Stimulated activated CD4-positive, alpha-beta T cell treated with anti-CD3 and anti-CD28 coated beads, Interleukin-4, amount 100 ng/mL, for 4 hours (primary cell): ENCODE measurements at places on chromosomes 13 and 19.

DNA sequence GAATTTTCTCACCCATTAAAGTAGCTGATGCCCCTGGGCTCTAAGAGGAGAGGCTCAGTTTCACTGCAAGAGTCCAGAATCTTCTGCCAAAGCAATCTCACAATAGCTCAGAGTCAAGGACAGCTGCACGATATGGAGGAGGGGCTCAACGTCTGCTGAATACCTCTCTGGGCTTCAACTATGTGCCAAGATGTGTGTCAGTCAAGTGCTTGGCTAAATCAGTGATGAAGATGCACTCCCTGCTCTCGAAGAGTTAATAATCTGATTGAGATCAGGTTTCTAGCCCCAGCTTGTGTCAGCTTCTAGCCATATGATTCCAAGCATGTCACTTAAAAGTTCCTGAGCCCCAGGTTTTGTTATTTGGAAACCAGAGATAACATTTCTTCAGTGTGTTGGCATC lies 46.8 kb downstream of the KLF12 start:
- DNase-seq: no peak

DNA sequence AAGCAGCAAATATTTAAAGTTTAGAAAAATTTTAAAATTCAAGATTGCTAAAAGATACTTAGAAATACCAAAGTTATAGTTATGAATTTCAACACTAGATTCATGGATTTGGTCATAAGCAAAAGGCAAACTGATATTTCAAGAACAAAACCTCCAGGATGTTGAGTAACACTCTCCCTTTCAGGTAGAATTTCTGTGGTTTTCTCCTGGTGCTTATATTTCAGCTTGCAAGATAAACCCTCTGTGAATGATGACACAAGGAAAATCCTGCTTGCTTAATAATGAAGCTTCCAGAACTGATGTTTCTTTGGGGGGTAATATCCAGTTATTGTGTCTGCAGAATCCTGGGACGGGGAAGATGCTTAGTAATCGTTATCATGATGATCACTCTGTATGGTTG lies 320.3 kb upstream of the EDNRB start:
- DNase-seq: no peak

DNA sequence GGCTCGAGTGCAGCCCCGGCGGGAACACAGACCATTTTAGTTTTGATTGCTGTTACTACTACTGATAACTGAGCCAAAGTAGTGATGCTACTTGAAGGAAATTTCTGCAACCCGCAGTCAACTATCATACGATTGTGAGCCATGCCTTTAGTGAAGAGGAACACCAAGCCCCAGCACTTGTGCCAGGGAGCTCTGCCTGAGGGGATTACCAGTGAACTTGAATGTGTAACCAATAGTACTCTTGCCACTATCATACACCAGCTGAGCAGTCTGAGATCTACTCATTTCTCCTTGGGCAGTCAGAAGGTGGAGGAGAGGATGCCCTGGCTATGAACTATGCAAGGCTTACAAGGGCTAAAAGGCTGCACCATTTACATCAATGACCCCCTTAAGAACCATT lies 49.0 kb upstream of the N4BP2L1 start:
- DNase-seq: no peak

DNA sequence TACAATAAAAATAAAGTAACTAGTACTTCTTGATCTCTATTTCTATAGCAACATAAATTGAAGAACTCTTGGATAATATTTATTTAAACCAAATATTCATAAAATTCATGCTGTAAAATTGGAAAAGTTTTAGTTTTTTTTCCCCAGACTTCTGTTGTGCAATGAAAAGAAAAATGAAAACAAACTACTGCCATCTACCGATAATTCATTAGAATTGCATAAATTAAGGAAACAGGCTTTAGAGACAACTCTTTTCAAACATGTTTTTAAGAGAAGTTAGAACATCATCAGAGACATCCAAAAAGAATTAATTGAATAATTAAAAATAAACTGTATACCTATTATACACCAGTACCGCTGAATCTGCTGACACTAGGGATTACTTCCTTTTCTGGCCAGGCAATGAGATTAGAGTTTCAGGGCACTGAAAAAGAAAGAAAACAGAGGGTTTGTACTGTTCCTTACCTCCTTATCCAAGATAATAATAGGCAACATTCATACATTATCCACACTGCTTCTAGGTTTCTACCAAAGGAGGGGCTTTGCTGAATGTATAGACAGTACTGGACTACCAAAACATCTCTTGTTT lies 4.9 kb downstream of the CCDC122 start:
- DNase-seq: no peak

- no peak for DNase-seq
Observed at GRCh38 chr19:35310811-35311465, 18.0 kb upstream of the CD22 start.

GRCh38 chr19:871446-872265 lies 12.2 kb downstream of the CFD start:
- peak; percentile 17 for DNase-seq

- DNase-seq: no peak
Observed at GRCh38 chr13:112868308-112868707, 100.7 kb upstream of the MCF2L start.

DNA sequence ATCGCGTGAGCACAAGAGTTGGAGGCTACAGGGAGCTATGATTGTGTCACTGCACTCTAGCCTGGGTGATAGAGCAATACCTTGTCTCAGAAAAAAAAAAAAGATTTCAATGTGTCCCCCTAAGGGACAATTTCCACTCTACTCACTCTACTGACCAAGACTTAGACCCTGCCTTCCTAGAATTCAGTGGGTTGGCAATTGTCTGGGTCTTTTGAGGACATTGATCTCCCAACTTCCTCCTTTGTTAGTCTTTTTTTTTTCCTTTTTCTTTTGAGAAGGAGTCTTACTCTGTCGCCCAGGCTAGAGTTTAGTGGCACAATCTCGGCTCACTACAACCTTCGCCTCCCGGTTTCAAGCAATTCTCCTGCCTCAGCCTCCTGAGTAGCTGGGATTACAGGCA lies 2.2 kb downstream of the SPTBN4 start:
- no peak for DNase-seq

DNA sequence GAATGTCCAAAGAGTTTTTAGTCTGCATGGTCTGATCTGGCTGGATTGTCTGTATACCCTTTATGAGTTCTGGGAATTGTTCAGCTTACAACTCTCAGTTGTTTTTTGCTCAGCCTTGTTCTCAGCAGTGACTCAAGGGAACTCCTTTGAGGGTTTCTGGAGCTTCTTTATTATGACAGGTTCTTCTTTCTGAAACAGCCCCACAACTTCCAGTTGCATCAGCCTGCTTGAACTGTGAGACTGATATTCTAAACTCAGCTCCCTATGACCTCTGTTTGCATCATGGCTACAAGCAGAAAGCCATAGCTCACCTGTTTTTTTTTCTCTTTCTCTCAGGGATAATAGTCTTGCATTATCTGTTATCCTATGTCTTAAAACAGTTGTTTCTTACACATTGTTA lies 85.0 kb downstream of the TDRD3 start:
- DNase-seq: no peak

DNA sequence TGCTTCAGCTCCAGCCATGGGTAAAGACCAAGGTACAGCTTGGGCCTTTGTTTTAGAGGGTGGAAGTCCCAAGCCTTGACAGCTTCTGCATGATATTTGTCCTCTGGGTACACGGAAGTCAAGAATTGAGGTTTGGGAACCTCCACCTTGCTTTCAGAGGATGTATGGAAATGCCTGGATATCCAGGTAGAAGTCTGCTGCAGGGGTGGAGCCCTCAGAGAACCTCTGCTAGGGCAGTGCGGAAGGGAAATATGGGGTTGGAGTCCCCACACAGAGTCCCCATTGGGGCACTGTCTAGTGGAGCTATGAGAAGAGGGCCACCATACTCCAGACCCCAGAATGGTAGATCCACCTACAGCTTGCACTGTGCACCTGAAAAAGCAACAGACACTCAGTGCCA lies 23.0 kb upstream of the MYO16 start:
- DNase-seq: no peak

DNA sequence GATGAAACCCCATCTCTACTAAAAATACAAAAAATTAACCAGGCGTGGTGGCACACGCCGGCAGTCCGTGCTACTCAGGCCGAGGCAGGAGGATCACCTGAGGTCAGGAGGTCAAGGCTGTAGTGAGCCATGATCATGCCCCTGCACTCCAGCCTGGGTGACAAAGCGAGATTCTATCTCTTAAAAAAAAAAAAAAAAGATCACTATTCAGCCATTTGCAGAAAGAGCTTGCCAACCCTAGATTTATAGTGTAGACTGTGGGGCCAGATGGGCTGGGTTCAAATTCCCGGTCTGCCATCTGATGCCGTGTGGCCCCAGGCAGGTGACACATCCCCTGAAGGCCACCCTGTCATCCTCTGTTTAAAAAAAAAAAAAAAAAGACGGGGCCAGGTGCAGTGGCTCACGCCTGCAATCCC lies 28.9 kb downstream of the SMIM24 start:
- no peak for DNase-seq

DNA sequence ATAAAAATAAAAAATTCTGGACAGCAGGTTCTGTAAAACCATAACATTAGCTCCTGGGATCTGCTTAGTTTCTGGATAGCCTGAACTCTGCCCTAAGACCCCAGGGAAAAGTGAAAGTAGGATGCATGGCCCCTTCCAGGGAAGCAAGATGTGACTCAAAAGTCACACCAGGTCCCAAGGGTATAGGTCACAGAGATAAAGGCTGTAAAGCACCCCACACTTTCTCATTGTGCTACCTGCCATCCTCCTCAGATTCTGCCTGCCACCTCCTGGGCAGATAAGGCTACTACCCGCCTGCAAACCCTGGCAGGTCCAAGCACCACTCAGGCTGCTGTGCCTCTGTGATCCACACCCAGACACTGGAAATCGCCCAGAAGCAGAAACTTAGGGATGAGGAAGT lies 20.6 kb downstream of the FFAR2 start:
- peak; percentile 54 for DNase-seq

- DNase-seq: no peak
Observed at GRCh38 chr19:18908917-18909619, 10.1 kb downstream of the COPE start.

DNA sequence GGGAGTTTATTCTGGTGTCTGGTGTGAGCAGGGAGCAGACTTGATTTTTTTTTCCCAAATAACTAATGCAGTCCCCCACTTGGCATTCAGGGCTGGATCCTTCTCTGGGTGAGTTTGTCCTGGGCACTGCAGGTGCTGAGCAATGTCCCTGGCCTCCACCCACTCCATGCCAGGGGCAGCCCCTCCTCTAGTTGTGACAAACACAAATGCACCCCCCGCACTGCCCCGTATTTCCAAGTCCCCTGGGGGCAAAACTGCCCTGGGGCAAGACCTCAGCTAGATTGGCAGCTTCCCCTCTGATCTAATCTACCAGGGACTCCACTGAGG lies 6.4 kb downstream of the MOB3A start:
- no peak for DNase-seq

DNA sequence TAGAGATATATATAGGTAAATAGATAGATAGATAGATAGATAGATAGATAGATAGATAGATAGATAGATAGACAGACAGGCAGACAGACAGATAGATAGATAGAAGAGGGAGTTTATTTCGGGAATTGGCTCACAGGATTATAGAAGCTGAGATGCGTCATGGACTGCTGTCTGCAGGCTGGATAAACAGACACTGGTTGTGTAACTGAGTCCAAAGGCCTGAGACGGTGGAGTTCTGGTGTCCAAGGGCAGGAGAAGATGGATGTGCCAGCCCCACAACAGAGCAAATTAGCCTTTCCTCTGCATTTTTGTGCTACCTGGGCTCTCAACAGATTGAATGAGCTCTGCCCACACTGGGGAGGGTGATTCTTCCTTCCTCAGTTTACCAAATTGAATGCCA lies 2.7 kb downstream of the CYP4F3 start:
- DNase-seq: no peak

GRCh38 chr19:49081273-49081672 lies 4.0 kb upstream of the SNRNP70 start:
- no peak for DNase-seq

DNA sequence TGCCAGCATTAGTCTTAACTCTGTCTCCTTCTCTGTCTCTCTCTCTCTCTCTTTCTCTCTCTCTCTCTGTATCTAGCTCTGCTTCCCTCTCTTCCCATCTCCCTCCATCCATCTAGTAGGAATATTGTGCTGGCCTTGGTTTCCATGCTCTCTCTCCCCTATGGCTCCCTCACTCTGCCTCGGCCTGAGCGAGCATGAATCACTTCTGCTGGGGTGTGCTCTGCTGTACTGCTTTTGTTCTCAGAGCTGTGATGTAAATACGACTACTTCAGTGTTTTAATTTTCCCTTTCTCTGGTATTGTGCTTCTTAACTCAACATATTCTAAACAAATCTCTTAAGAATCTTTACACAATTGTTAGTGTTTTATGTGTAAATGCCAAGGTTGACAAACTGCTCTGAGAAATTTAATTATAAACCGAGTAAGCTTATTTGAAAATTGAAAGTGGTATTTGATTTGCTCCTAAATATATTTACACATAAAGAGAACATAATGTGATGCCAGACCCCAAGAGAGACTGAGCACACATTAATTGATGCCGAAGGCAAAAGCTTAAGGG lies 211.5 kb upstream of the KL start:
- no peak for DNase-seq

DNA sequence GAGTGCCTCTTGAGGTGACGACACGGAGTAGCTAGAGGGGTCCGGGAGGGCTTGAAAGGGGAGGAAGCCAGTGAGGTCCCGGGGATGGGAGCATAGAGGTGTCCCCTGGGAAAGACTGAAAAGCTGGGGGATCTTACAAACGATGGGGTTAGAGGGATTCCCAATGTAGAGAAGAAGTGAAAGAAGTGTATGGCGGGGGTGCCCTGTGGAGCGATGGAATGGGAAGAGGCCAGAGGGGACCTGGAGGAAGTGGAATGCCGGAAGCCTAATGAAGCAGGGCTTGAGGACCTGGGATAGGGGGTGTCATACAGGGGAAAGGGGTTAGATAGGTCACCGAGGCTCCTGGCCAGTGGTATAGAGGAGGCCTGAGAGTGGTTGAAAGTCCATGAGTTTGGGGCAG lies 580 bp downstream of the AP2A1 start:
- no peak for DNase-seq

GRCh38 chr13:97321101-97321500 lies 99.0 kb downstream of the MBNL2 start:
- no peak for DNase-seq

GRCh38 chr19:4609878-4610511 lies 29.3 kb upstream of the TNFAIP8L1 start:
- no peak for DNase-seq

DNA sequence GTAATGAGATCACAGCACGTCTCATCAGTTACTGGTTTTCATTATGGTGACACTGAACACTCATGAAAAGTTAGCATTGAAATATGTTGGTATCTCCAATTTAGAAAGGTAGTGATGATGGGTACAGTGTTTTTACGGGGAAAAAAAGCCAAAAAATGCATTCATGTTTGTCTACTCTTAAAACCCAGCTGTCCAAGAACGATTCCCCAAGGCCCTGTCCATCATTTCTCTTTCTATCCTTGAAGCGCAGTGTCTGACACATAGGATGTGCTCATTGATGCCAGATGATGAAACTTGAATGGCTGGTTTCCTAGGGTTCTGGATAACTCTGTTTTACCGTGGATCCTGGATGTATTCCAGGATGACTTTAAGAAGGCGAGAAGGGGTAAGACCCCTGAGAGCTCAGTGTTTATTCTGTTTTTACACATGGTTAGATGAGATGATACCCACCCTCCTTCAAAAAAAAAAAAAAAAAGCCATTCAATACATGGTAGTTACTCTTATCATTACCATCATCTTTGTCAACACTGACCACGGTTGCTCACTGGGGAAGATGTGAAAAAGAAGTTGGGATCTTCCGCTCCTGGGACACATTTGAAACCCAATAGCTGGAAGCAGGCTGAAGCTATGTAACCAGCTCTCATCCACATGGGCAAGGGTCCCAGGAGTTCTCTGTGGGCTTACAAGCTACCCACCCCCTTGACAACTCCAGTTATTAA lies 22.5 kb downstream of the SERP2 start:
- DNase-seq: no peak

- peak; percentile 64 for DNase-seq
Observed at GRCh38 chr19:13207846-13208671, 57.8 kb downstream of the IER2 start.
